CD8-positive, alpha-beta memory T cell (primary cell): ENCODE measurements at places on chromosomes 16 and 17.
A peak's percentile ranks its signal among the peaks of the same experiment; 100 is the strongest.

DNA sequence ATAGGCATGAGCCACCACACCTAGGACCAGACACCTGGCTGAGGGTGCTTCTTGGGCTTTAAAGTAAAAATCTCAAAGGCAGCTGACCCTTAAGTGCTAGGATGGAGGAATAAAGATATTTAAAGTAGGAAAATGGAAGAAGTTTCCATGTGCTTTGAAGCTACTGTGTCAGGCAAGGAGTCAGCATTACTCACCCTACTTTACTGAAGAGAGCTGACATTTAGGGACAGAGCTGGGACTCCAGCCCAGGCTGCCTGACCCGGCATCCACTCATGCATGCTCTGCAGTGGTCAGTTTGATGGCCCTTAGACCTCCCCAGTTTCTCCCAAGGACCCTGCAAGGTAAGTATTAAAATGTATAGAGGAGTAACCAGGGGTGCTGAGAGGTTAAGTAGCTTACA lies 124.7 kb upstream of the PLCG2 start:
- DNase-seq = no peak

DNA sequence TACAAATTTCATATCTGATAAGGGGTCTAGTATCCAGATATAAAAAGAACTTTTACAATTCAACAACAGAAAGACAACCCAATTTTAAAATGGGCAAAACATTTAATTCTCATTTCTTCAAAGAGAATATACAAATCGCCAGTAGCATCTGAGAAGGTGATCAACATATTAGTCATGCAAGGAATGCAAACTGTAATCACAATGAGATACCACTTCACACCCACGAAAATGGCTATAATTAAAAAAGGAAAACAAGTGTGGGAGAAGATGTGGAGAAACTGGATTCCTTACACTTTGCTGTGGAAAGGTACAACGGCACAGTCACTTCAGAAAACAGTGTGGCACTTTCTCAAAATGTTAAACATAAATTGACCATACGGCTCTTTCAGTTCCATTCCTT lies 168.2 kb downstream of the VPS53 start:
- no peak for DNase-seq

DNA sequence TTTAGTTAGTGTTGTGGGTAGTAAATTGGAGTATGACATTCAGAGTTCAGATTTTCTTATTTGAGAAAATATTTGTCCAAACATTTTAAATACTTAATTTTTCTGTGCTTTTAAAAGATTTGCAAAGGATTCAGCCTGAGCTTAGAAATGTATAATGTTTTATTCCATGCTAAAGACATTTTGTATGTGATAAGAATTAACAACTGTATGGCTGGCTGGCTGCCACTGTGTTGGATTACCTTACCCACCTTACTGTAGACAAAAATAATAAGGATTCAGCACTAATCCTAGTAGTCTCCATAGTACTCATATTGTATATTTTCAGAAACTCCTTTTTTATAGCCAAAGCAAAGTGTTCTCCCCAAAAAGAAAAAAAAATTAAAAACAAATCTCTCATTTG lies 74.8 kb downstream of the TANC2 start:
- no peak for DNase-seq

DNA sequence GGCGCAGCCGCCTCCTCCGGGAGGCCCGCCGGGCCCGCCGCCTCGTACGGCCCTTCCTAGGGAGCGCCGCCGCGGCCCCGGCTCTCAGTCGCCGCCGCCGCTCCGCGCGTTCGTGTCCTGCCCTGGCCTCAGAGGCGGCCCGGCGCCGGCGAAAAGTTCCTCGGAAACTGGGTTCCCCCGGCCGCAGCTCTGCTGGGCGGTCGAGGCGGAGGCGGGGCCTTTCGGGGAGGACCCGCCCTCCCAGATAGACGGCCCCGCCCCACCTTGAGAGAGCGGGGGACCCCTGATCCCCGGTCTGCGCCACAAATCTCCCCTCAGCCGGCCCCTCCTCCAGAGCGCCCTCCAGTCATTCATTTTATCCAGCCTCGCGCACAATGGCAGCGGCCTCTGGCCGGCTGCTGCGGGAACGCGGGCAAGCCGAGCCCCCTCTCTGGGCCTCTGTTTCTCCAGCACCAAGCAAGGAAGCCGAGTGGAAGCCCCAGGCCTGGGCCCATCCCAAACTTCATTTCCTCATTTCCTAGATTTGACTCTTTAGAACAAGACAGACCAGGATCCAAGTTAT lies at the start of gene SREBF1:
TSS of gene SREBF1 (minus strand) at position 169 of the 562 bp plus-strand sequence. CDS start 169 bp downstream, outside the sequence.
- peak; percentile 64 for DNase-seq

GRCh38 chr16:31087971-31088370 lies 772 bp downstream of the PRSS53 start:
- DNase-seq = no peak
